ENCODE measurements at places on chromosomes 7 and 10. TPM values are rescaled to one million over a fixed set of nuclear protein-coding genes. Genes with fewer than 3 reads are reported as not detected.

STN1 gene
- 32.8 TPM for total RNA-seq

AGAP9 gene
- 1.5 TPM for total RNA-seq

CCDC3 gene
- total RNA-seq: 4.5 TPM

MRPL43 gene
- total RNA-seq: 44.8 TPM

TSPAN15 gene
- total RNA-seq: 1.7 TPM

TLL2 gene
- total RNA-seq: 0.28 TPM

PRPS1L1 gene
- total RNA-seq: not detected

DGKI gene
- 22.3 TPM for total RNA-seq

VPS50 gene
- total RNA-seq: 49.9 TPM

EPO gene
- total RNA-seq: not detected

ZC3HAV1L gene
- 13.5 TPM for total RNA-seq

NUDT13 gene
- total RNA-seq: 1.4 TPM

FAS gene
- 79.2 TPM for total RNA-seq

CYP2C8 gene
- total RNA-seq: not detected

INTS1 gene
- total RNA-seq: 45.1 TPM

OLAH gene
- total RNA-seq: 2.5 TPM

Measured in regular cardiac myocyte (primary cell).